Activated CD4-positive, alpha-beta T cell treated with anti-CD3 and anti-CD28 coated beads, Interleukin-2, amount 10 ng/mL, durations not matched to agents 24 days and 14 days (primary cell): ENCODE measurements at places on chromosomes 3 and 15. TPM values are rescaled to one million over a fixed set of nuclear protein-coding genes. Genes with fewer than 3 reads are reported as not detected.

DNA sequence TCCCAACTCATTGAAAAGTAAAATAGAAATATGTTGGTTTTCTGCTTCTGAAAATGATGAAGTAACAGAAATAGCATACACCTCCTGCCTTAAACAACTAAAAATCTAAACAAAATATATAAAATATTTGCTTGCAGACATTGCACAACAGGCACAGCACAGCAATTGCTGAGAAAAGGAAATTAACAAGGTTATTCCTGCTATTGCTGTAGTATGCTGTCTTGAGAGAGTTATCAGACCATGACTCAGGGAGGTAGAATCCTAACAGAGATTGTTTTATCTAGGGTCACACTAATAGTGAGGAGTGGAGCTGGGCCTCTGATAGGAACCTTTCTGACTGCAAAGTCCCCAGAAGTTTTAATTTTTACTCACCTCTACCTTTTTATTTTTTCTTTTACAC lies 72.6 kb downstream of the ZBTB20 start:
- DNase-seq, result no peak
- no peaks in the 10 kb centered on the region for H3K36me3 ChIP-seq
- H3K27ac ChIP-seq, result no peak overlapping the region
- no peaks in the 10 kb centered on the region for H3K27me3 ChIP-seq
- peaks cover 4% of the 10 kb centered on the region for H3K4me1 ChIP-seq

The CAND2 gene
- total RNA-seq, result 0.71 and 0.75 TPM in 2 replicates

The EPHB3 gene
- 0.05 TPM in 1 of 2 replicates, not detected in the other for total RNA-seq

The TTC21A gene
- 0.54 and 0.89 TPM in 2 replicates for total RNA-seq

The FANCD2OS gene
- total RNA-seq, result not detected in 2 replicates
